ENCODE measurements at places on chromosomes 7 and 10. TPM values are rescaled to one million over a fixed set of nuclear protein-coding genes. Genes with fewer than 3 reads are reported as not detected.

GRCh38 chr7:137846827-137847567, at the start of gene DGKI:
Gene DGKI, minus strand, starts transcription at chr7:137846974.
- peaks cover 48% of the 10 kb centered on the region for H3K27me3 ChIP-seq
- peaks cover 13% of the 10 kb centered on the region for H3K4me1 ChIP-seq
- no peak within 1 kb of the TSS for H3K27ac ChIP-seq
- no peak for DNase-seq
- H3K4me3 ChIP-seq: peak within 1 kb of the TSS; percentile 39

DNA sequence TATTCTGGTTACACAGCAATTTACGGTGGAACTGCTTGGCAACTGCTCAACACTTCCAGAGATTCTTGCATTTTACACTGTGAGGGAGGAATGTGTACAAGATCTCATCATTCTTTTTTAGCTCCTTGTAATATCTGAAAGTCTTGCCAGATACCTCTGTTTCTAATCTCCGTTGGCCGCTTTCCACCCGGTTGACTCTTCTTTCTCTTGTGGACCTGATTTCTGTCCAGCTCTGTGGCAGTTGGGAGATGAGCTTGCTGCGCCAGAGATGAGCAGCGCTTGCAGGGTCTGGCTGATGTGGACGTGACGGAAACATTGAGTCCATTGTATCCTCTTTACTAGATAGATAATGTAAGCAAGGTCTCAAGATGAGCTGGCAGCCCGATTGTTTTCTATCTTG, 27.6 kb downstream of the SPAG6 start:
- no peak overlapping the region for H3K4me3 ChIP-seq
- DNase-seq: no peak
- H3K36me3 ChIP-seq: no peaks in the 10 kb centered on the region

DNA sequence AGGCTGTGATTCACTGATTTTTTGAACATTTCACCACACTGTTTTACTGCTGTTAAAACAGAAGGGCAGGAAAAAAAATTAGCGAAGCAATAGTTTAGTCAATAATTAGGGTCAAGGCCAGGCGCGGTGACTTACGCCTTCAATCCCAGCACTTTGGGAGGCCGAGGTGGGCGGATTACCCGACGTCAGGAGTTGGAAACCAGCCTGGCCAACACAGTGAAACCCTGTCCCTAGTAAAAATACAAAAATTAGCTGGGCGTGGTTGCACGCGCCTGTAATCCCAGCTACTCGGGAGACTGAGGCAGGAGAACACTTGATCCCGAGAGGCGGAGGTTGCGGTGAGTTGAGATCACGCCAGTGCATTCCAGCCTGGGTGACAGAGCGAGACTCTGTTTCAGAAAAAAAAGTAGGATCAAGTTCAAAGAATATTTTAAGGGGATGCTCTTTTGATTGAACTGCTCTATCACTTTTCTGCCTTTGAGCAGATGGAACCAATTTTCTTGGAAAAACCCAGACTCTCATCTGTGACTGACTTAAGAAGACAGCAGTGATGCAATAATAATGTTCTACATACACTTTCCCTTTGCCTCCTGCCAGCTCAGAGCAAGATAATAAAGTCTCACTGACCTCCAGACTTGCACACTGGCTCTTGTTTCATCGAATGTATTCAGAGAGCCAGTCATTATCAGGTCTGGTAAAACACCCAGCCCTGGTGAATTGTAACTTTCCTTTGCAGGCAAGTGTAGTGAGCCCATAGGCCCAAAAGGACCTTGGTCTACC, 1.6 kb upstream of the PPA1 start:
- H3K36me3 ChIP-seq: peaks cover 3% of the 10 kb centered on the region
- DNase-seq: no peak
- peak overlapping the region; percentile 61 for H3K27ac ChIP-seq
- no peaks in the 10 kb centered on the region for H3K27me3 ChIP-seq
- H3K4me1 ChIP-seq: peaks cover 29% of the 10 kb centered on the region
- H3K4me3 ChIP-seq: no peak overlapping the region

GRCh38 chr7:99379043-99379577, 4.6 kb downstream of the ARPC1B start:
- H3K36me3 ChIP-seq: peaks cover 8% of the 10 kb centered on the region
- H3K27ac ChIP-seq: peak overlapping the region; percentile 69
- peaks cover 60% of the 10 kb centered on the region for H3K4me1 ChIP-seq
- no peaks in the 10 kb centered on the region for H3K27me3 ChIP-seq
- peak; percentile 86 for DNase-seq

DNA sequence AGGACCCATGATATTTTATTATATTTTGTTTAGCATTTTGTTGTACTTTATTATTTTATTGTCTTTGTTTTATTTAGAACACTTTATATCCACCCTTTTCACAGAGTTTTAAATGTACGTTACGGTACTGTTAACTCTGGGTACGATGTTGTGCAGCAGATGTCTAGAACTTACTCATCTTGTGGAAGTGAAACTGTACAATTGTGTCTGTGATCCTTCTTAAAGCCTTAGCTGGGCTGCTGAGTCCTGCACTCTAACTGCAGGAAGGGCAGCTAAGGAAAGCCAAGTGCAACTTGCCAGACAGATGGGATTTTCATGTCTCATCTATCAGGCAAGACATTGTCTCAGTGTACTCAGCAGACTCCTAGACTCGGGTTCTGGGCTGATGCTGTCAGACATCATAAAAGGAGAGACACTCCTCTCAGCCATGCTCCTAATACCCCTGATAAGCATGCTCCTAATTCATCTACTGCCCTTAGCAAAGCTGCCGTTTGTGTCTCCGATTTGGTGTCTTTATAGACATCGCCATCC, 14.6 kb upstream of the INSYN2A start:
- no peaks in the 10 kb centered on the region for H3K27me3 ChIP-seq
- no peaks in the 10 kb centered on the region for H3K36me3 ChIP-seq
- no peak overlapping the region for H3K4me3 ChIP-seq
- H3K27ac ChIP-seq: no peak overlapping the region
- no peak for DNase-seq

The LIPM gene
- 16.7 TPM for total RNA-seq

DNA sequence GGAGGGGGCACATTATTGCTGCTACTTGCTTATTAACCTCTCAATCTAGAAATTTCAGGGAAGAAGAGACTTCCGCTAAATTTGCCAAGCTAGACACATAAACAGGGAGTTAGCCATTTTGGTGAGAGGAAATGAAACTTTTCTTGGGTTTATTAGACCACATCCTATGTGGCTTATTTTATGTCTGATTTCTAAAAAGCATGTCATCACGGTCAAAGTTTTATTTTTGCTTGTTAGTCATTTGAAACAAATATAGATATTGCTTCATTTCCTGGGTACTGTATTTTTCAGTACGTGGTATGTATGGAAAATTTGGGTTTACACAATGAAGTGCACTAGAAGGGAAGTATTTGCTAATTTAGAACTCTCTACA, 144.1 kb downstream of the TCF7L2 start:
- DNase-seq: no peak
- H3K4me3 ChIP-seq: no peak overlapping the region
- H3K27me3 ChIP-seq: no peaks in the 10 kb centered on the region
- H3K36me3 ChIP-seq: peaks cover 7% of the 10 kb centered on the region
- H3K4me1 ChIP-seq: peaks cover 31% of the 10 kb centered on the region
- no peak overlapping the region for H3K27ac ChIP-seq

- no peak for DNase-seq
- no peak overlapping the region for H3K4me3 ChIP-seq
- no peaks in the 10 kb centered on the region for H3K36me3 ChIP-seq
- H3K27ac ChIP-seq: peak overlapping the region; percentile 9
- peaks cover 17% of the 10 kb centered on the region for H3K4me1 ChIP-seq
- H3K27me3 ChIP-seq: no peaks in the 10 kb centered on the region
These were observed 187.7 kb upstream of the KLF6 start for GRCh38 chr10:3972460-3973301.

DNA sequence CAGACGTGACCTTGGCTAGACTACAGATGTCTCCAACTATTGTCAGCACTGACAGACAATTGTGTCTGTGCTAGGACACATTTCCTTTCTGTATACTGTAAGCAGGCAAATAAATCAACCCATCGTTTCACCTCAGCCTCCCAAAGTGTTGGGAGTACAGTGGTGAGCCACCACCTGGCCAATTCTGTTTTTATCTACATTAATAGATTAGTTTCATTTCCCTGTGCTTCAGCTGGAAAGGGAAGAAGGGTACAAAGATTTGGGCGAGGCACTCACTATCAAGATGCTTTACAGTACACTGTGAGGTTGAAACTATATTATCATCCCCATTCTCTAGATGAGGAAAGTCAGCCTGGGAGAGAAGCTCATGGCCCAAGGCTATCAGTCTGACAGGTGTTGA, 21.9 kb downstream of the SFR1 start:
- H3K4me1 ChIP-seq: no peaks in the 10 kb centered on the region
- no peaks in the 10 kb centered on the region for H3K27me3 ChIP-seq
- H3K27ac ChIP-seq: no peak overlapping the region
- no peak overlapping the region for H3K4me3 ChIP-seq
- H3K36me3 ChIP-seq: no peaks in the 10 kb centered on the region

DNA sequence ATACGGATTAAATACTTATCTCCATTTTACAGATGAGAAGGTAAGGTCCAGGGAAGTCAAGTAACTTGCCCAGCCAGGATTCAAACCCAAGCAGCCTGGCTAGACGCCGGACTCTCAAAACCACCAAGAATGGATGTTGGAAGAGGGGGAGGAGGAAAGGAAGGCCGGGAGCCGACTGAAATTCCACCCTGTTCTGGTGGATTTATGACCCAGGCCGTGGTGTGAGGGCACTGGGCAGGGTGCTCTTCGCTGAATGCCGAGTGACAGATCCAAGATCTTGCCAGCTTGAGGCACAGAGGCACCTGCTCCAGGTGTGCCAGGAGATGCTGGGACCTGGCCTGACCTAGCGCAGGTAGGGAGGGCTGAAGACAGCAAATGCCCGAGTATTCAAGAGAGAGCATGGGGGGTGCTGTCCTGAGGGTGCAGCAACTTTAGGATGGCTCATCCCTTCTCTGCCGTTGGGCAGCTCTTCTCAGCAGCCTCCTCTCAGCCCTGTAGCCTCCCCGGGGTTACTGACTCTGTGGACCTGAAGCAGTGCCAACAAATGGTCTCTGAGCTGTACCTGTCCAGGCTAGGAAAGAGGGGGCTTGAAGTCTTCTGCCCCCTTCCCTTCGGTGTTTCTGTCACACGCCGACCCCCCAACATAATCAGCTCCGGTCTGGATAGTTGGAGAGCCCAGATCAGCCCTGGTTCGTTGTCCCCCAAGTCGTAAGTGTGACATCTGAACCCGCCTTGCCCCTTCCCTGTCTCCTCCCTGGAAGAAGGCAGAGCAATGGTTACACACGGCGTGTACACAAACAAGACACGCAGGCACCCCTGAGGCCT, 713 bp downstream of the LOXL4 start:
- no peaks in the 10 kb centered on the region for H3K36me3 ChIP-seq
- H3K4me1 ChIP-seq: peaks cover 40% of the 10 kb centered on the region
- no peak for DNase-seq
- H3K4me3 ChIP-seq: peak overlapping the region; percentile 52
- H3K27me3 ChIP-seq: peaks cover 4% of the 10 kb centered on the region

The OR6B1 gene
- total RNA-seq: not detected

GRCh38 chr10:75532253-75532924, 101.0 kb downstream of the LRMDA start:
- H3K4me3 ChIP-seq: no peak overlapping the region
- H3K4me1 ChIP-seq: no peaks in the 10 kb centered on the region
- no peak for DNase-seq
- no peak overlapping the region for H3K27ac ChIP-seq
- H3K27me3 ChIP-seq: no peaks in the 10 kb centered on the region
- H3K36me3 ChIP-seq: no peaks in the 10 kb centered on the region

DNA sequence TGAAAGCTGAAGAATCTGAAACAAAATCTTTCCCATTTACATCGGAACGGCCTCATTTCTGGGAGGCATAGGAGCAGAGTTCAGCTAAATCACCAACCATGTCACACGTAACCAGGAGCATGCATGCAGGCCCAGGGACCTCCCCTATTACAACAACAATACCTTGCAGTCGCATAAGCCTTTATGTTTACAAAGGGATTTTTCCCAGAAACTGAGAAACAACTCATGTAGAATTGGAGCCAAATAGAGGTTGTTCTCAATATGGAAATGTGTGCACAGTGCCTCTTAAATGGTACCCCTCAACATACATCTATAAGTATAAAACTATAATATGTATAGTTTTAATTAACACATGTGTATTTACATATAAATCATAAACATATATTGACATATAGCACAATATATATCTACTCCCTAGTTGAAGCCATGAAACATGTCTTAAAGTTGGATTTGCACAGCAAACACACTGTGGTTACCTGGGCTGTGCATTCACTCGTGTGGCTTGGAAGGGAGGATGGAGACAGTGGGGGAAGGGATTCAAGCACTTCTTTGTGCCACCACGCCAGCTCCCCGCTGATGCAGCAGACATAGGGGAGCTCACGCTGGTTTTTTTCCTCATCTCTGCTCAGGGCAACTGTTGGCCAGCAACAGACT, 35.0 kb upstream of the DGKI start:
- no peak overlapping the region for H3K4me3 ChIP-seq
- H3K4me1 ChIP-seq: peaks cover 16% of the 10 kb centered on the region
- DNase-seq: no peak
- H3K27ac ChIP-seq: no peak overlapping the region

The GNGT1 gene
- not detected for total RNA-seq

The HMX3 gene
- total RNA-seq: not detected

The ICA1 gene
- total RNA-seq: 22.3 TPM

GRCh38 chr7:94142281-94142680, 138.1 kb upstream of the BET1 start:
- H3K27ac ChIP-seq: no peak overlapping the region
- H3K4me1 ChIP-seq: no peaks in the 10 kb centered on the region
- H3K27me3 ChIP-seq: no peaks in the 10 kb centered on the region
- no peak for DNase-seq

DNA sequence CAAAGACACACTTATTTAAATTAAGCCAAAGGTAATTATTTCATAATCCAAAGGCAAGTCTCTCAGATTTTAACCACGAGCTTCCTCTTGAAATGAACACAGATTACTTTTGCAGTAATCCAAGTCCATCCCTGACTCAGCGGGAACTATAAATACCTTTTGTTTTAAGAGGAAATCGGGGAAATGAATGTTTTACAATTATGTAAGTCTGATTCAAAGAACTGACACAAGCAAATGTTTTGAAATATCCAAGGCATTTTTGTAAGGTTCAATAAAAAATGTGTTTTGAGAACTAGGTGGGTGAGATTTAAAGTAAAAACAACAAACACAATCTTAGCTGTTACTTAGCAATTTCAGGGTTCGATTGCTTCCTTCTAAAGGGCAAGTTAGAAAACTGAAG, 179.8 kb upstream of the ASAH2 start:
- H3K4me1 ChIP-seq: peaks cover 15% of the 10 kb centered on the region
- no peak overlapping the region for H3K4me3 ChIP-seq
- peak overlapping the region; percentile 69 for H3K27ac ChIP-seq
- H3K27me3 ChIP-seq: no peaks in the 10 kb centered on the region

- no peak for DNase-seq
- H3K27me3 ChIP-seq: no peaks in the 10 kb centered on the region
- no peaks in the 10 kb centered on the region for H3K36me3 ChIP-seq
- H3K4me1 ChIP-seq: peaks cover under 1% of the 10 kb centered on the region
These were observed 42.3 kb downstream of the RGS10 start for GRCh38 chr10:119500123-119500795.

The SPRN gene
- total RNA-seq: not detected

The CHRM2 gene
- 0.23 TPM for total RNA-seq
